ENCODE measurements at places on chromosomes 6 and 20. TPM values are rescaled to one million over a fixed set of nuclear protein-coding genes. Genes with fewer than 3 reads are reported as not detected.

GRCh38 chr20:1325173-1326030, 3.5 kb downstream of the SDCBP2 start:
- H3K4me1 ChIP-seq, result peaks cover 14% of the 10 kb centered on the region
- H3K4me3 ChIP-seq, result no peak overlapping the region
- DNase-seq, result peak; percentile 91
- peaks cover 22% of the 10 kb centered on the region for H3K36me3 ChIP-seq
- H3K27ac ChIP-seq, result no peak overlapping the region

DNA sequence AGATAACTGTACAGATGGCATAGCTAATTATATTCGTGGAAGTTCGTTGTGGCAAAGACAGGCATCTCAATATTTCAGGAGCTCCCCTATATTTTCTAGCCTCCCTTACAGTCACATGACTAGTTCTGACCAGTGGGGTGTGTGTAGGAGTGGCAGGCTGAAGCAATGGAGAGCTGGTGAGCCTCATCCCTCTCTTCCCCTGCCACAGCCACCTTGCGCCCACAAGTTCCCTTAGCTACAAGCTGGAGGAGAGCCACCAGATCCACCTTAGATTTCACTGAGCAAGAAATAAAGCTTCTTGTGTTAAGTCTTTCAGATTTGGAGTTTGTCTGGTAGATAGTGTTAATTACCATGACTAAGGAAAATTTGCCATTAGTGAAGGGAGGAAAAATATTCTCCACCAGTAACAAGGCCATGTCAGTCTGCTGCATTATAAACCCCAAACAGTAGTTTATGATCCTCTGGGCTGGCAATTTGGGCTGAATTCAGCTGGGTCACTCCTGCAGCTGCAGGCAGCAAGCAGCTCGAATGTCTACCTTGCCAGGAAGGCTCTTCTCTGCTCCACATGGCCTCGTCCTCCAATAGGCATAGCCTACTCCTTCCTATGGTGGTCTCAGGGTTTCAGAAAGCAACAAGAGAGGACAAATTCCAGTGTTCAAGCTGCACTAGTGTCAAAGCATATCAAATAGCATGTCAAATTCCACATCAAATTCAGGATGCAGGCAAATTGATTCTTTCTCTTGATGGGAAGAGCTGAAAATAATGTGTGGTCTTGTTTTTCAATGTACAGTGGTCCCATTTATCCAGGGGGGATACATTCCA, 7.4 kb upstream of the RBCK1 start:
- H3K4me3 ChIP-seq, result no peak overlapping the region
- H3K36me3 ChIP-seq, result peaks cover 78% of the 10 kb centered on the region
- no peaks in the 10 kb centered on the region for H3K27me3 ChIP-seq
- H3K27ac ChIP-seq, result peak overlapping the region; percentile 98

- no peak overlapping the region for H3K27ac ChIP-seq
- no peak overlapping the region for H3K4me3 ChIP-seq
- DNase-seq, result no peak
Observed at GRCh38 chr6:133841176-133841575, 47.7 kb upstream of the TCF21 start.

DNA sequence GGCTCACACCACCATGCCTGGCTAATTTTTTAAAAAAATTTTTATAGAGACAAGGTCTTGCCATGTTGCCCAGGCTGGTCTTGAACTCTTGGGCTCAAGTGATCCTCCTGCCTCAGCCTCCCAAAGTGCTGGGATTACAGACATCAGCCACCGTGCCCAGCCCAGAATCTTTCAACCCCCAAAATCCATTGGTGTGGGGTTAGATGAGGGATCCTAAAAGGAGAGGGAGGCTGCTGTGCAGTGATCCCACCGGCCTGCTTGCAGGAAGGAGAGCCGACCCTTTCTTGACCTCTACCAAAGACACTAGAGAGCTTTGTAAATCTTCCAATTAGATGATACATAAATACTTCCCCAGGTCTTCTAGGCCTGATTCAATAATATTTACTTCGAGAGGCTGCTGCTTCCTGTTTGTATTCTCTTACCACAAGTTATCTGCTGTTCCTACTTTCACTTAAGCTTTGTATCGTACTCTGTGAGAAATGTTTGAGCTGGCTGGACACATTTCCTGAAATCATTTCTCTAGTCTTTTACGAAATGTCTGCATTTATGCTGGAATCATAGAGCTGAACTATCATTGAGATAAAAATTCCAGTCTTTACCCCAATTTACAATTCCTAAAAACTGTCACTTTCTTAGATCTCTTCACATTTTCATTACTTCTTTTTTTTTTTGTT, 49.3 kb upstream of the IER3 start:
- H3K36me3 ChIP-seq, result peaks cover 5% of the 10 kb centered on the region
- H3K4me3 ChIP-seq, result no peak overlapping the region
- peak overlapping the region; percentile 66 for H3K27ac ChIP-seq

Gene FNDC11
- total RNA-seq, result not detected

DNA sequence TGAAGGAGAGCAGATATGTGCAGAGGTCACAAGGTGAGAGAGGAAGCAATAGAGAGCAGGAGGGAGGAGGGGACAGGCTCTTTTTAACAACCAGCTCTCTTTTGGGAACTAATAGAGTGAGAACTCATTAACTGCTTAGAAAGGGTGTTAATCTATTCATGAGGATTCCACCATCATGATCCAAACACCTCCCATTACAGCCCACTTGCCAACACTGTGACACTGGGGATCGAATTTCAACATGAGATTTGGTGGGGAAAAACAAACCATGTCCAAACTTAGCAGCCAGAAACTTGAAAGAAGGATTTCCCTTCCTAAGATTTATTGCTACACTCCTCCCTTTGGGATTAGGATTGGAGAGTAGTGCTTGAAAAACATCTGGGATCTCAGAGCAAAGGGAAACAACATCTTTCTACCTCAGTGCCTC, 135.5 kb upstream of the PLCB4 start:
- DNase-seq, result no peak
- H3K4me3 ChIP-seq, result no peak overlapping the region
- no peaks in the 10 kb centered on the region for H3K36me3 ChIP-seq
- H3K4me1 ChIP-seq, result no peaks in the 10 kb centered on the region
- no peak overlapping the region for H3K27ac ChIP-seq
- no peaks in the 10 kb centered on the region for H3K27me3 ChIP-seq
